ENCODE measurements at places on chromosomes 3 and 15.

DNA sequence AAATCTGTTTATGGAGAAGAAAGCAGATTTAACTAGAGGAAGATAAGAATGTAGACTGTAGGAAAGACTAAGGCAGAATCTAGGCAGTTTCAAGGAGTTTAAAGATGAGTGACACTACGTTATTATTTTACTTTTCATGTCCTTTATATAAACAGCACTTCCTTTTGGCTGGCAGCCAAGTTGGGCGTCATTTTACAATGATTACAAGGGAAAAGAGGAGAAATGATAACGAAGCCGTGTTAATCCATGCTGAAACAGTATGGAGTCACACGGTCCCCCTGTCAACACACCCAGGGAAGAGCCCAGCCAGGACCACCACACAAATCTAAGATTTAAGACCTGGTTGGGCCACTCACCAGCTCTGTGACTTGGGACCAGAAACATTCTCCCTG lies 83.7 kb upstream of the NEO1 start:
- DNase-seq = no peak

- DNase-seq = no peak
Observed at GRCh38 chr3:50632450-50632849, 15.5 kb downstream of the MAPKAPK3 start.

GRCh38 chr15:69781411-69782125 lies 316.1 kb downstream of the TLE3 start:
- DNase-seq = no peak

DNA sequence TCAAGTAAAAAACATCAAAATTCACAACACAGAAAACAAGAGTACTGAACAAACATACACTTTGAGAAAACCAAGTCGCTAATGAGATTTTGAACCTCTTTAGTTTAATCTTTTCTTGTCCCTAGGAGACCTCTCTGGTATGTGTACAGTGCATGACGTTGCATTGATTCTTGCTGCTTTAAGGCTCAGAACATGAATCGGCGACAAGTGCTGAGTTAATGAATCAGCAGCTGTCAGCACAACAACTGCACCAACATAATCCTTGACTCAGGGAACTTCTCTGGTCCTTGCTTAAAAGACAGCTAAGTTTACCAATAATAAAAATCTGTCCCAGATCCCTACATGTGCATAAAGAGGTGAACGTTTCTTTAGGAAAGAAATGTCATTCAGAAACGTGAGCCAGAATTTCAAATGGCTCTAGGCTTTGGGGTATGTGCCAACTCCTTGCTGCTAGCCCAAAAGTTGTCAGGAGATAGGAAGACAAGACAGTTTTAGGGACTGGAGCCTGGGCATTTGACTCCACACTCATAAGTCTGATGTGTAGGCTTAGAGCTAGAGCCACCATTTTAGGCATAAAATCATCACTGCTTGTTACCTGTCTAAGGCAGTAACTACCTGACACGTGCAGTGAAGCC lies 86.9 kb downstream of the IL5RA start:
- no peak for DNase-seq

DNA sequence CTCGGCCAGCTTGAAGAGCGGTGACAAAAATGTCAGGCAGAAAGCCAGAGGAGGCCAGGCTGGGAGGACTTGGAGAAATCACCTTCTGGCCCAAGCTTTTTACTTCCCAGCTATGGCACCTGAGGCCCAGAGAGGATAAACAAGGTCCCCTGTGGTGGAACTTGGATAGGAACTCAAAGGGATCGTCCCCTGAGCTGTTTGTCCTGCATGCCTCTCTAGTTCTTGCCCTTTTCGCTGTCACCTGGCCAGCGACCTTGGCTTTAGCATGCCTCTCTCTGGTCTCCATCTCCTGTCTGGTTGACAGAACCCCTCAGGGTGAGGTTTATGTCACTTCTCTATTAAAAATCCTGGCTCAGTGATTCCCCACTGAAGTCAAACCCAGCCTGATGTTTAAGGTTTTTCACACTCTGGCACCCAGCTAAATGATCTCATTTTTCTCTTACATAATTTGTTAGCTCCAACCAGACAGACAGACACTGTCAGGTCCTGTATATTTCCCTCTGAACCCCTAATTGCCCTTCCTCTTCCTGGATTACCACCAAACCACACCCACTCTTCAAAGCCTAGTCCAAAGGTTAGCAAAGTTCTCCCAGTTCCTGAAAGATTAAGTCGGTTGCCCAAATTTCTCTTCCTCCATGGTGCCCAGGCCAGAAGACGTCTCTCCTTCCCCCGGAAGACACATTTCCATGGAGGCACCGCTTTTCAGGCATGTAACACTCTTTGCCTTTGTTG lies 169.1 kb downstream of the FAM43A start:
- no peak for DNase-seq

DNA sequence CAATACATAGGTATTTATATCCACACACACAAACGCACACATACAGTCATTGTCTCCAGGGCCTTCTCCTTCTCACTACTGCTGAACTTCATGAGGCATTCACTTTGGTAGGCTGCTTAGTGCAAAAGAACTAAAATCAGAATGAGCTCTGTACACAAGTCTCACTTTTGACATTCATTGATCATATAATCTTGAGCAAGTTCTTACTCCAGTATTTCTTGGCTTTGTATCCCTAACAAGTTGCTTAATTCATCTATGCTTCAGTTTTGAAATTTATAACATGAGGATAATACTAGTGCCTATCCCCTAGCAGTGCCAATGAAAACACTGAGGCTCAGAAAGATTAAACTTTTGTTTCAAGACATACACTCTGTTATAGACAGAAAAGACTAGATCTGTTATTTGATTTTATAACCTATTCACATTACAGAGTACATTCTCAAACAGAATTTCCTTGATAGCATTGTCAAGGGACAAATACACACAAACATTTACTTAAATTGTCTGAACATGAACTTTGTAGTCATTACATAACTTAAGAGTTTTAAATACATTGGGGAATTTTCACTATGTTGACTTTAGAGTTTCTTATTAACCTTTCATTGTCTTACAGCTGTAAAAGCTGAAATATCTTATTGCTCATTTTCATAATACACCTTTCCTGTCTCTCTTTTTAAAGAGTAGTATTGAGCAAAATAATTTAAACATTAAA lies 55.0 kb upstream of the SI start:
- no peak for DNase-seq

DNA sequence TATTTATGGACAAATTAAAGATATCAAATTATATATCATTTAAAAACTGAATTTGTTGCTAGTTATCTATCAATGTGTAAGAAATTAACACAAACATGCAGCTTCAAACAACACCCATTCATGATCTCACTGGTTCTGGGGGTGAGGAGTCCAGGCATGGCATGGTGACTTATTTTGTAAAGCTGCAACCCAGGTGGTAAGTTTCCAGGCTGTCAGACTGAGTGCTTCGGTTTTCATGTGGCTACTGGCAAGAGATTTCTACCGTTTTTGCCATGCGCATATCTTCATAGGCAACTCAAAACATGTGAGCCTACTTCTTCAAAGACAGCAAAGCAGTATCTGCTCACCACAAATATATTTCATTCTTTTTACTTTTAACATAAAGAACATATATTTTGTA lies 364.3 kb upstream of the BCHE start:
- no peak for DNase-seq

- DNase-seq = no peak
Observed at GRCh38 chr3:11899826-11900225, 53.1 kb upstream of the TAMM41 start.

DNA sequence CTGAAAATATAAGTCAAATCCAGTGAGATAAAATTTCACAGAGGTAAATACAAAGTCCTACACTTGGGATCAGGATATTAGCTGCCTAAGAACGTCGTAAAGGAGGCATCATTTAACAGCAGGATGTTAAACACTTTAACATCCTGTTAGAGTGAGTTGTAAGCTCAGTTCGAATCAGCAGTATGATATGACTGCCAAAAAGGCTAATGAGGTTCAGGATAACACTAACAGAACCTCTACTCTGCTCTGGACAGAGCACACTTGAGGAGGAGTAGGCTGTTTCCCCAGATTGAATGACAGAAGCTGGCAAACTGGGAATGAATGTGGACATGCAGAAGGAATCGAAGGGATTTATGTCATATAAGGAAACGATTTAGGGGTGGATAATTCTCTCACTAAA lies 227.1 kb upstream of the CD96 start:
- DNase-seq = no peak

DNA sequence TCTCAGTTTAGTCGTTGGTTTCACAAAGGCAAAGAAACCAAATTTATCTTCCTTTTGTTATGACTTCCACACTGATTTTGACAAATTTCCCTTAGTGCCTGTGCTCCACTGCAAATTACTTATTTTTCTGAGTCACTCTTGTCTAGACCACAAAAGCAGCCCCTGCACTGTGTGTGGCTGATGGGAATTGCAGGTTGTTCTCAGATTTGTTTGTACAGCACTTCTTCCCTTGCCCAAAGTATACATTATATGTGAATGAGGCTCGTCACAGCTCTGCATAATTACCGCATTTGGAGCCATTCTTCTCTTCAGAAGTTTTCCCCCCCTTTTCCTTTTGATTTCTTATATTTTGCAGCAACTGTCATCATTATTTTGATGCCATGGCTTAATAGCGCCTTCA lies 354.2 kb upstream of the IL12A start:
- DNase-seq = no peak

GRCh38 chr3:14275962-14276909 lies 97.6 kb downstream of the LSM3 start:
- DNase-seq = no peak

DNA sequence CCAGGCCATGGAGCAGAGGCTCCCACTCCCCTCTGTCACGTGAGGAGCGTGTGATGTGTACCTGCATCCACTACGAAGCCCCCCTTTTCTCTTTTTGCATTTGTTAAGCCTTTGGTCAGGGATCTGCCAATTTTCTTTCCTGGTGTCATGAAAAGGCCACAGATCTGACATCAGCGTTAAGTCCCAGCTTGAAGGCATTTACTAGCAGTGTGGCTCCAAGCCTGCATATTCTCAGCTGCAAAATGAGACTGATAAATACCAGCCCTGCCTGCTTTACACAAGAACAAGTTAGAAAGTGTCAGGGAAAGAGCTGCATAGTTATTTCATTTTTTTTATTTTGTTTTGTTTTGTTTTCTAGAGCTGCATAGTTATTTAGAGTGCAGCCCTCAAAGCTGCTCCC lies 2.3 kb upstream of the ANKRD63 start:
- DNase-seq = no peak

DNA sequence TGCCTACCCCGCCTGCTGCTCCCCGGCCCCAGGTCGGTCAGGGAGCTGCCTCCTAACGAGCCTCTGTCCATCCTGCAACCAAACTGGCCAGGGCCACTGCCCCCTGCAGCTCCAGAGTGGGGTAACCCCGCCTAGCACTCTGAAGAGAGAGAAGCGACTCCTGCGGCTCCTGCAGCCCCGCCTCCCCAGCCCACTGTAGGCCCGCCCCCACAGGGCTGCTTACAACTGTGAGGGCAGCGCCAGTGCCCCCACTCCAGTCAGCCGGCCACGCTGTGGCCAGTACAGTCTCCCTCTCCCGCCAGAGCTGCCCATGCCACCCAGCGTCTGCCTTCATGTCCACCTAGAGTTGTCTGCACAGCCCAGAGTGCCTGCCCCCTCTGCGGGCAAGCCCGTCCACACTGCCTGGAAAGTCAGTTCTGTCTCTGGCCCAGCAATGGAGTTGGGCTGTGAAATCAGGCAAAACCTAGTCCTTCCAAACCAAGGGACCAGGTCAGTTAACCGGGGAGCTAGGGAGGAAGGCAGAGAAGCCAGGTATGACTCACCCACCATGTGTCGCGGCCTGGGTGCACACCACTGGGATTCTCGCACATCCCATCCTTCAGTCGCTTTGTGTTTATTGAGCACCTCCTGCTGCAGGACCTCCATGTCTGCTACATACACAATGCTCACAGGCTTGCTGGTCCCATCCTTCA lies 2.4 kb downstream of the UCN2 start:
- DNase-seq = no peak

GRCh38 chr3:186330772-186331460 lies 31.1 kb downstream of the DGKG start:
- DNase-seq = no peak

- no peak for DNase-seq
Observed at GRCh38 chr3:154251610-154252009, 72.7 kb downstream of the DHX36 start.
